ENCODE measurements at places on chromosomes 11 and 22.

DNA sequence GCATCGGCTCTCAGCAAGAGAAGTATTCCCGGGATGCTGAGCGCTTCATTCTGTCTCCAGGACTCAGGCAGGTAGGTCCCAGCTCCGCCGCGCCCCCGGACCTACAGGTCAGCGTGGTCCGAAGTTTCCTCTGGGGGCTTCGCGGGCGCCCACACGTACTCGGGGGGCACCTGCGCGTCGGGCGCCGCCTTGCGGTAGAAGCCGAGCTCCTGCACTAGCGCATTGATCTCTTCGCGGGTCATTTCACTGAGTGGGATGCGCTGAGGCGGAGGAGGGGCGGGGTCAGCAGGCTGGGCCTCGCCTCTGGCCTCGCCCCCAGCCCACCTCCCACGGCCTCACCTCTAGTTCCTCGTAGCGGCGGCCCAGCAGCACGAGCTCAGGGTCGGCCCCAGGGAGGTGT is 2.5 kb downstream of the SELENOM start:
- no peak for DNase-seq

DNA sequence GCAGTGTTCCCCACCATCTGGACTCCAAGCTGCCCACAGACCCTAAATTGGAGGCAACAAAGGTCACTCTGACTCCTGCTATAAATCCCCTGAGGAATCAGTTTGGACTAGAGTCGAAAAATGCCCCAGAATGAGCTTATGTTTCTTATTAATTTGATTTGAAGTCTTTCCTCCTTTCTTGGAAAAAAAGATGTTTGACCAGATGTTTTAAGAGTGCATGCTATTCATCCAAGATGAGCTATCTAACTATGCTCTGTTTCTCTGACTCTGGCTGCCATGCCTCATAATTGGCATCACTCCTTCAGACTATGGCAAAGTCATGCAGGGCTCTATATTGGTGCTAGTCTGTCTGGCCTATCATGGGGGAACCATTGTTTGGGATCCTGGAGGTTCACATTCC is 174.0 kb downstream of the SPON1 start:
- DNase-seq: no peak

GRCh38 chr22:43796567-43796966 is 15.5 kb downstream of the EFCAB6 start:
- no peak for DNase-seq

DNA sequence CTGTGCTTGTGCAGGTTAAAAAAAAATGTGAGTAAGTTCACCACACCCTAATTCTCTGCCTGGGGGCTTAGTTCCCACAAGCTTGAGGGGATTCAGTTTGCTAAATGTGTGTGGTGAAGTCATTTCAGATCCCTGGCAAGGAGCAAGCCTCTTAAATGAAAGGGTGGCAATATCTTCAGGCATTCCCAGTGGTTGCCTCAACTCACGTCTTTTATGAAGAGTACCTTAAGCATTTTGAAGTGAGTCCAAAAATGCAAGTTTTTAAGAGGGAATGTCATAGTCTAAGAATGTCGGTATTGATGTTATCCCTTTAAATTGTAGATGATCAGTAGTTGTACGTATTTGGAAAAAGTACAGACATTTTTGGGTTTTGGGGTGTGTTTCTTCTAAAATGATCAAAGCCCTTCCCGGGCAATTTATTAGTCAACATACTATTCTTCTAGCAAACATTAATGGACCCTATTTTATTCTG is 4.9 kb downstream of the TCP11L1 start:
- DNase-seq: no peak

- no peak for DNase-seq
Observed at GRCh38 chr11:35363854-35364780, 55.2 kb downstream of the SLC1A2 start.

- DNase-seq: no peak
Observed at GRCh38 chr11:60955571-60955970, 3.6 kb upstream of the SLC15A3 start.

GRCh38 chr11:37770145-37770544 is 1172.1 kb upstream of the RAG2 start:
- no peak for DNase-seq

DNA sequence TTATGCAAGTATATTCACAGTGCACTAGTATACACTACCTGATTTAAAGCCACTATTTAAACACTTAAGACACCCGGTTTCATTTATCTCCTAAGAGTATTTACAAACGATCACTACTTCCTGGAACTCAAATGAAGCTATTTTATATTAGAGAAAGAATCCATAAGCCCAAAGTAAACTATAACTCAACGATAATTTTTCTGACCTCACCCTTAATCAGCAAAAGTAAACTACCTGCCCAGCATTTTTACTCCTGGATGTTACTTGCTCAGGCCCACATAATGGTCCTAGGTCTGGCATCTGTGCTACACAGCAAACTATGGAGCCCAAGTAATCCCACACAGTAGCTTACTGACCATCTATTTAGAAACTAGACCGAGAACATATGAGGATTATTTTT is 33.4 kb downstream of the TSG101 start:
- no peak for DNase-seq

DNA sequence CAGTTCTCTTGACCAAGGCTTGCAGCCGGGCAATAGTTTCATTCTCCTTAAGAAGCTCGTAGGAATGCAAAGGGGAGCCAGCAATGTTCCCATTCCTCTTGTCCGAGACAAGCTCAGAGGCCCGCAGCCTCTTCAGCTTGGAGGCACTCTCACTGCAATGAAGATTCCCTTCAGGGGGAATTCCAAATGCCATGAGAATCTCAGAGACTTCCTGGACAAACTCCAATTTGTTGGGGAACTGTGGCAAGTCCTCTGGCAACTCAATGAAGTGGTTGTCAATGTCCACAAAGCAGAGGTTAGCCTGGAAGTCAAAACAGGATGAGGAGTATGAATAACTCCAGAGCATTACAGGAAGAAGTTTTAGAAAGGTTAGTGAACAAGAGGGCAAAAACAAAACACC is 84.4 kb downstream of the DENND5A start:
- no peak for DNase-seq

DNA sequence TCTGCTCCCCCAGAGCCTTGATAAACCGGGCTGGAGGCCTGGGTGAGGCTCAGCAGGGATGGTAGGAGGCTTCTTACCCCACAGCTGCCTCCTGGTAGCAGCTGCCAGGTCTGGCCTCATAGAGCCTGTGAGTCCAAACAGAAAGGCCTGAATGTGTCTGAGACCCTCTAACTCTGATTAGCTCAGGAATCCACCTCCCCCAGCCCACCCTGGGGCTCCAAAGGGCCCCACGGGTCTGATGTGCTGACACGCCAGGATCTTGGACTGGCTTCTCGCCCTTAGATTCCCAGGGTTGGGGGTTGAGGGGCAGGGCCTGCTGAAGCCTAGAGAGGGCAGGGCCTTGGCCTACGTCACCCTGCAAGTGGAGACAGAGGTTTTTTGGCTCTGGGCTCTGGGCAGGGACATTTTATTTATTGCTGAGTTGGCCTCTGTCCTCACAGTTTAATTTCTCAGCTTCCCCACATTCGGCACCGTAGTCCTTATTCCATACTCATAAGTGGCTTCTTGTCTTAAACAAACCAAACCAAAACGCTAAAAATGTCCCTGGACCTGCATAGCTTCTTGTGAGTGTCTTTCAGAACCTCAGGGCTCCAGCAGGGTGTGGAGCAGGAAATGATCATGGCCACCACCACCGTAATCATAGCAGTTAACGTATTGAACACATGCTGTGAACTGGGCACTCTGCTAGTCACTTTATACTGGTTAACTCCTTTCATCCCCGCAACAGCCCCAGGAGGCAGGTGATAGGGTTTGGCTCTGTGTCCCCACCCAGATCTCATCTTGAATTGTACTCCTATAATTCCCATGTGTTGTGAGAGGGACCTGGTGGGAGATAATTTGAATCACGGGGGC is 25.1 kb downstream of the KIAA1671 start:
- DNase-seq: no peak

- DNase-seq: no peak
Observed at GRCh38 chr11:10694486-10695239, 1.1 kb upstream of the IRAG1 start.

GRCh38 chr22:46841522-46841921 is 79.1 kb downstream of the TBC1D22A start:
- DNase-seq: no peak

DNA sequence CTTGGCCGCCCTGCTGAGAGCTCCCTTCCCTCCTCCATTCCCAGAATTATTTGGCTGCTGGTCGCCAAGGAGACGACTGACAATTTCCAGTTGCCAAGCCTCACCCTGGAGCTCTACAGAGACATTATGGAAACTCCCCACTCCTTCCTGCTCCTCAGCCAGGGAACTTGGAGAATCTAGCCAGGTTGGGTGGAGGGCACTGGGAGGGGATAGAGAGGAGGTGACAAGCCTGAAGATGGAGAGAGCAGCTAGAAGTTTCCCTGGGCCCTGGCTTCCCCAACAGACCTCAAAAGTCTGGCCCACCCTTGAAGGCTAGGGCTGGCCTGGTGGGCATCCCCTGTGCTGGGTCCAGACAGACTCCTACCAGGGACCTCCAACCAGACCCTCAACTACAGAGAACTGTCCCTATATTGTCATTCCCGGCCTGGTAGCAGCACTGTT is 6.7 kb upstream of the VSIG10L2 start:
- no peak for DNase-seq

DNA sequence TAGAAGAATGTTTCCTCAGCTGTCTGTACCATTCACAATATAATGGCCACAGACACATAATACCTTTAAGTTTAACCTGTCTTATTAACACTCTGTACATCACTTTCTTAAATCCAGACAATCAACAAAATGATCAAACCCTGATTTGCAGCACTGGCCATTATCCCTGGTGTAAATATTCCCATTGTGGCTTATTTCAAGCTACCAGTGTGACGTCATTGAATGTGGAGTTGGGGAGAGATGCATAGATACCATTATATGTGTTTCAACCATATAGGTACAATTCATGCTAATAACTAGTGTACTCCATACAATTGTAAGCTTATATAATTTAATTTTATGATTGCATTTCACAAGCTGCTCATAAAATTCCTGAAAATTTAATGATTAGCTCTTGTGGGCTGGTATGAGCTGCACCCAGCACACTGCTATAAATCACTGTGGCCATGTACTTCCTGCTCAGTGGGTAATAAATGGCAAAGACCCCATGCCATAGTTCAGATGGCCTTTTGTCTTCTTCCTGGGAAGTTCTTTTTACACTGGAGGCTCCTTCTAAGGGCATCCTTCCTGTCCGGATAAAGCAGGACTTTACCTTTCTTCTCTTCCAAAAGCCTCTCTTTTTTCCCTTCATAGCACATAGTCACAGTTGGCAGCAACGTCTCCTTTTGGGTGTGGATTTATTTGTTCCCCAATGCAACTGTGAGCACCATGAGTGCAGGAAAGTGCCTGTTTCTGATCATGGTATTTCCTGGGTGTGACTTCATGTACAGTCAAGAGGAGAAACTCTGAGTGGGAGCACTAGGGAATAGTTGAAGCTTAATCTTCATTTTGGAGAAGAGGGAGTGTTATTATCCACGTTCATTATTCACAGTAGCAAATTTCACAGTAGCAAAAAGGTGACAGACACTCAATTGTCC is 87.8 kb downstream of the MIAT start:
- no peak for DNase-seq

DNA sequence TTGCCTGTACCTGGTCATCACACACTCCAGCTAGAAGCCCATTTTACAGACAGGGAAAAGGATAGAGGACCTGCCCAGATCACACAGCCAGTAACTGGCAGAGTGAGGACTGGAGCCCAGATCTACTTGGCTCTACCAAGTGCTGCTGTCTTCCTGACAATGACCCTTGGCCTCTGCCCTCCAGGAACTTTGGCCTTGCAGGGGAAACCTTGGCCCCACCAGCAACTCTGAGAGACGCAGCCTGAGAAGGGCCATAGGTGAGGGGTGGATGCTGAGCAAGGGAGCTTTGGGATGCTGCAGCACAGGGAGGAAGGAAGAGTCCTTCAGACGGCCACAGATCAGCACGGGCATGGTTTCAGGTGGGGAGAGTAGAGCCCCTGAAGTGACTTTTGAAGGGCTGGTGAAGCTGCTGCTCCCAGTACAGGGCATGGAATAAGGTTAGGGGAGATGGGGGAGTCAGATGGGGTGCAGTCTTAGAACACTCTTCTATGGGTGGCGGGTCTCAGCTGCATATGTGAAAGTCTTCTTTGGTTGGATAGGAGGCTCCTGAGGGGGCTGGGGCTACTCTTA is 2.0 kb upstream of the CAPN5 start:
- no peak for DNase-seq

DNA sequence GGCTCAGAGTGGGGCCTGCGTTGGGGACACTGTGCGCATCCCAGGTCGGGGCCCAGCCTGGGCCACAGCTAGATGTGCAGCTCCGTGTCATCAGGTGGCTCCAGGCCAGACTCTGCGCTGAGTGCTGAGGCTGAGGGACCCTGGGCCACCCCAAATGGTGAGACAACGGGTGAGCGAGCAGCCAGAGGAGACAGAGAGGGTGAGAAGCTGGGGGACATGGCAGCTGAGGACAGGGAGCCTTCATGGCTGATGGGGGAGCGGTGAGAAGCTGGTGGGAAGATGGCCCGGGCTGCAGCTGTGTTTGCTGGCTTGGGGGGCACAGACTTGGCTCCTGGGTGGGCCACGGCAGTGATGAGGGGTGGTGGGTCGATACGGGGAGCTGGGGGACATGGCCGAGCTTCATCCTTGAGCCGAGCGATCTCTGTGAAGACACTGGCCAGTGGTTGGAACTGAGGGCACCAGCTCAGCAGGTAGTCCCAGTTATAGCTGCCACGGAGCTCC is 2.5 kb upstream of the TPP1 start:
- no peak for DNase-seq

DNA sequence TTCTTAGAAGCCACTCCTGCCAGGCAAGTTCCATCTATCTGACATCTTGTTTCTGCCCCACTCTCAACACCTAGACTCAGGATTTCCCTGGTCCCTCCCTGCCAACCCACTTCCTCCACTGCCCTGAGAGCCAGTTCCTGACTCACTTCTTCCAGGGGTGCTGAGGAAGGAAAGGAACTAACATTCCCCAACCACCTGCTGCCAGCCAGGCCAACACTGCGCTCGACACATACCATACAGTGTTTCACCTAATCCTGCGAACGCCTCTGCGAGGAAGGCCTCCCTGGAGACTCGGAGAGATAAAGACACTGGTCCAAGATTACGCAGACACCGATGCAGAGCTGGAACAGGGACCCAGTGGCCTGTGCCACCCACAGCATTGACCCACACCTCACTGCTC is 40.2 kb downstream of the MICAL3 start:
- DNase-seq: no peak

GRCh38 chr11:134589129-134589528 is 177.1 kb upstream of the B3GAT1 start:
- DNase-seq: no peak

DNA sequence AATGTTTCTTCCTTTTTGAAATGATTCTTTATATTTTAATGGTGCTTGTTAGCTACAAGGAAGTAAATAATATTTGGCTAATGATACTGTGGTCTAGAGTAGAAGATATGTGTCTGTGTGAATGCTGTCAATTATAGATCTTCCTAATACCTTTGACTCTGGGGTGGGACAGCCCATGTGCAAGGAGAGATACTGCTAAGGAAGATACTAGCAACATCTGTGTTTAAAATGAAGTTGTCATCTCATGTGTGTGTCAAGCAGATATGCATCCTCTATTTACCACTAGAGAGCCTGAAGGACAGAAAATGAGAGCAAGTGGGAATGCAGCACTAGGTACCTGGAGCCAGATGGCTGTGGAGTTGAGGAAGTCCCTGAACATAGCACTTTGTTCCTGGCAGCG is 34.1 kb downstream of the PPME1 start:
- DNase-seq: no peak
